ENCODE measurements at places on chromosomes 5 and 9.
A peak's percentile ranks its signal among the peaks of the same experiment; 100 is the strongest.

GRCh38 chr5:107248066-107248695, 422.6 kb downstream of the EFNA5 start:
- peak; percentile 47 for DNase-seq

- no peak for DNase-seq
These were observed 193.6 kb upstream of the ANKRD55 start for GRCh38 chr5:56426693-56427092.

GRCh38 chr5:122493091-122494021, 181.3 kb downstream of the SNCAIP start:
- DNase-seq: no peak

DNA sequence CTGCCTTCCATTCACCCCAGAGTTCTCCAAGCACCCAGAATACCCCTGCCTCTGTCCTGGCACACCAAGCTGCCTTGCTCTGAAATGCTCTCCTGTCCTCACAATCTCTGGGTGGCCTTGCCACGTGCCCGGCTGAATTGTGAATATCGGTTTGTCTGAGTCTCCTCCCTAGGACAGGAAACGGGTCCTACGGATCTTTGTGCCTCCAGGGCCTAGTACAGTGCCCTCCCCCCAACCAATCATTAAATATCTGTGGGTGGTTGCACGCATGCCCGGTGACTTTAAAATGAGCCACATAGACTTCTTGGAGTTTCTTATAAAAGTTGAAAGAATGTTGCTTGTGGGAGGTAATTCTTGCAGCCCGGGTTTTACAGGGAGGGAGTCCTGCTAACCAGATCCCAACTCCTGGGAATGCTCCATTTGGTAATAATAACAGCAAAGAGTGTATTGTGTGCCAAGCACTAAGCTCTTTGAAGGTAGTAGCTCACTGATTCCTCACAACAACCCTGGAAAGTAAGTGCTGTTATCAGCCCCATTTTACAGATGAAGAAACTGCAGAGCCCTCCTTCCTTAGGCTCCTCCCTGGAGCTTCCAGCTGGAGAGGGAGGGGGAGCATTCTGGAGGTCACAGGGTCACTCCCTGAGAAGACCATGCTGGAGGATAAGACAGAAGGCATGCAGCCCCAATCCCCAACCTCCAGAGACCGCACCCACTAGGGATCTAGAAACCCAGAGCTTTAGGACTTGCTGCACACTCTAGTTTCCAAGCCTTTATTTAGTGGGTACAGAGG, 23.4 kb downstream of the URM1 start:
- DNase-seq: peak; percentile 42

GRCh38 chr5:14257995-14258403, 114.9 kb downstream of the TRIO start:
- no peak for DNase-seq

- DNase-seq: no peak
These were observed 232.5 kb downstream of the PJA2 start for GRCh38 chr5:109177227-109177626.

All from ELR (cell line).